ENCODE measurements at places on chromosomes 1 and 21.

DNA sequence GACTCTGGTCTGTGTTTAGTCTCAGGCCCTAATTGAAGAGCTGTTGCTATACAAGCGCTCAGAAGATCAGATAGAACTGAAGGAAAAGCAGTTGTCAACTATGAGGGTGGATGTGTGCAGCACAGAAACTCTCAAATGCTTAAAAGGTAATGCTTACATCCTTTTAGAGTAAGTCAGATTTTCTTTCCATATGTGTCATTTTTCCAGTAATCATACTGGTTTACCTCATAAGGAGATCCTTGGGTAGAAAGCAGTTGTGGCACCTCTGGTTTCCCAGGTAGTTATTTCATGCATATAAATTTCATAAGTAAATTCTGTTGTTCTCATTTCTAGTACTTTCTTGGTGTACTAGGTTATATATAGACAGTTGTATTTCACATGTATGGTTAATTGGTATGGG lies 43.0 kb upstream of the TARS2 start:
- no peak for DNase-seq

DNA sequence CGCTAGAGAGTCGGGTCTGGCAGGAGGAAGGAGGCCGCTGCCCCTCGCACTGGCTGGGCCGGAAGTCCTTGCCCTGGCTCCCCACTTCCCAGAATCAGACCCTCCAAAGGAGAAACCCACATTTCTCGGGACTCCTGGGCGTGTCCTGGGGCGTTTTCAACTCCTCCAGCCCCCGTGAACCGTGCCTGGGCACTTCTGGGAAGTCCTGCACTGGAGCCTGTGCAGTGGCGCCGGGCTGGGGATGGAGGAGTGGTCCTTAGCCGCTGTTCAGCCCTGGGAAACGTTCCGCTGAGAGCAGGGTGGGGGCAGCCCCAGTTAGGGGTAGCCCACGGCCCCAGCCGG lies 3.0 kb downstream of the IGSF21 start:
- DNase-seq, result no peak

- peak; percentile 51 for DNase-seq
Measured at GRCh38 chr1:94245747-94246438, 8.5 kb upstream of the ARHGAP29 start.

GRCh38 chr1:35637401-35637809 lies 3.9 kb downstream of the PSMB2 start:
- DNase-seq, result peak; percentile 71

DNA sequence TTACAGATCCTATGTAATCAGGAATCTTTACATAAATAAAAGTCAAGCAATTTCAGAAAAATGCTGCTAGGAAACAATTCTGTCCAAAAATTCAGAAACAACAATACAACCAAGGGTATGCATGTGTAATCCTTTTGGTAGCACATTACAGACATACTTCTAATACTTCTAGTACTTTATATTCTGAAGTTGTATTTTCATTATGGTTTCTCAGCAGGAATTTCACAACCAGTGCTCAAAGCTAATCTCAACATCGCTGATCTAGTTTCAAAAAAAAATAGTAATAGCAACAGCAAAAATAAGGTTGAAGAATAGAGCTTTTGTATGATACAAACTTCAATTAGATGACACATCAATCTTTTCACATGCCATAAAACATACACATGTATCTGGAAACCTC lies 545.2 kb downstream of the LTN1 start:
- DNase-seq, result peak; percentile 66

- peak; percentile 32 for DNase-seq
Measured at GRCh38 chr1:109822749-109823542, 59.2 kb upstream of the EPS8L3 start.

DNA sequence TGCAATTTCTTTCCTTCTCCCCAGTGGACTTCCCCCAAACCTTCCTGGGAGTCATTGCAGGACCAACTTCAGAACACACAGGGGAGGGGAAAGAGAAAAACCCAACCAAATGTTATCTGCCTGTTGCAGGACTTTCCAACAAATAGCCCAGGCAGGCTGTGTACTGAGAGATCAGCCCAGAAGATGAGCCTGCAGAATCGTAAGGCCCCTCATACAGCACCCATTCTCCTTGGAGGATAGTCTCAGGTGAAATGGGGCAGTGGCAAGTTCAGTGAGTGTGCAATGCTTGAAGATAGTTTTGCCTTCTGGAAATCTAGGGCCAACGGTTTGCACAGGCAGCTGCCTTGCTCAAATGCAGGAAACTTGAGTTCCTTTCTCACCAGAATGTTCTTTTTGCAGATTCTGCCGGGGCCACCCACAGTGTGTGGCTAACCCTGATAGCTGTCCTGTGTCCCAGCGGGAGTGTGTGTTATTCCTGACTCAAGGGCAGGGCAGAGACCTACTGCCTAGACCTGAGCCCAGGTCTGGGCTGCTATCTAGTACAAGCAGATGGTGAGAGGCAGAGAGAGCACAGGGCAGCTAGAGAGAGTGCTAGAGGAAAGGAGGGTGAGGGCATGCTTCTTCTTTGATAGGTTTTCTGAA lies 48.8 kb downstream of the GADD45A start:
- DNase-seq, result no peak

- peak; percentile 41 for DNase-seq
Measured at GRCh38 chr1:63575340-63575826, 17.8 kb upstream of the PGM1 start.

GRCh38 chr21:43355266-43355924 lies 71.5 kb downstream of the SIK1 start:
- DNase-seq, result no peak

DNA sequence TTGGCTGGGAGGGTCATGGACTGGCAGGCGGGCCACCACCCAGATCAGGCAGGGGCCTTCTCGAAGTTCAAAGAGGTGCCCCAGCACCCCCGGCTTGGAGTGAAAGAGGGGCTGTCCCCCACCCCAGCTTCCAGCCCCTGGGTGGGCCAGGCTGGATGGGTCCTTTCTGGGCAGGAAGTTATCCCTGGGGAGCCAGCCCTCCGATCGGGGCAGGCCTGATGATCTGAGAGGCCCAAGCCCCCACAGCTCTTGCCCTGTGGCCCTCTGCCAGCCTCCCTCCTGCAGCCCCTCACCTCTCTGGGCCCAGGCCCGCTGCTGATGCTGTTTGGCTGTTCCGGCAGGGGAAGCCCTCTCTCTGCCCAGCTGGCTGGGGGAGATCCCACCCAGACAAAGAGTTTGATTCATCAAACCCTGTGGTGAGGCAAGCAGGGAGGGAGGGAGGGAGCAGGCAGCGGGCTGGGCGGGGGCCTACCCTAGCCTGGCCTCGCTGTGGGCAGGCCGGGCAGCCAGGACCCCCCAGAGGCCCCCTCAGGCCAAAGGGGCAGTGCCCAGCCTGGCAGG lies 2.5 kb downstream of the ARHGEF19 start:
- DNase-seq, result no peak

- DNase-seq, result peak; percentile 85
Measured at GRCh38 chr1:224747578-224747977, 131.5 kb downstream of the CNIH3 start.

- peak; percentile 93 for DNase-seq
Measured at GRCh38 chr1:178344513-178345091, 152.2 kb downstream of the CLEC20A start.

DNA sequence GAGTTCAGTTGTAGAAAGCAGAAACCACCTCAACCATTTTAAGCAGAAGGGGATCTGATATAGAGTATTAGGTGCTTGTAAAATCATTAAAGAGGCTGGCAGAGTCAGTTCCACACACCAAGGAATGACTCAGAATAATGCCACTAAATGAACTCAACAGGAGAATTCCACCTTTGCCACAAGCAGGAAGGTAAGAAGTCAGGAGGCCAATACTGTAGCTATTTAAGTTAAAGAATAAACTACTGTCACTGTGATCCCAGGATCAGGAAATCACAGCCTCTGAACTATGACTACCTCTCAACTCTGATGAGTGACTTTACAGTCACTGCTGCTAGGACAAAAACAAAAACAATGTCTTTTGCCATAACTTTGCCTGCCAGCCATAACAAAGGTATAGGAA lies 52.5 kb upstream of the PRMT6 start:
- DNase-seq, result no peak

- peak; percentile 51 for DNase-seq
Measured at GRCh38 chr1:20578721-20579395, 10.0 kb upstream of the CDA start.

DNA sequence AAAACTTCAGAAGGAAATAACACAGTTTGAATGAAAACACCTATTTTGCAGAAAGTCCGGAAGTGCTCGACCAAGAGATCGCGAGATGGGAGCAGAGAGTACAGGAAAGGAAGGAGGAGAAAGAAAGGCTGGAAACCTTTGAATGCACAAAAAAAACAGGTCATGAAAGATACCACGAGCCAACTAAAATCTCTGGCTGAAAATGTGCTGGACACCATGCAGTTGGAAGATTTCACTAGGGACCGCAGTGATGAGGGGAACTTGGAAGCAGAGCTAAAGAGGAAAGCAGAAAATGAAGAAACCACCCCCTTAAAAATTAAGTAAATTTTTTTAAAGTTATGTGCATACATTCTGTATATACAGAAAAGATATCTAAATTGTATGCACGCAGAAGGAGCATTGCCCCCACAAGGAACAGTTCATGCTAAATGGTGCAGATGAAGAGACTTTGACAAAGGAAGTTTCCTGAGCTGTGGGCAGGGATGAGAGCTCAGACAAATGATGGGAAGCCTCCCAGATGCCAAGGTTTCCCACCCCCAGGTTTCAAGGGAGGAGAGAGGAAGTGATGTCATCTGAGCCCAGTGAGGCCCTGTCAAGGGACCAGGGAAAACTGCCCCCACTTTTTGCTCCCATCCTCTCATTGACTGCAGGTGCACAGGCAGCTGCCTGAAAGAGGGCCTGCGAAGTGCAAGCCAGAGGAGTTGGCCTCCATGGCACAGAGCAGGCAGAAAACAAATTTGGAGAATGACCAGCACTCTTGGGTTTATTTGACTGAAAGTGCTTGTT lies 52.5 kb downstream of the ETS2 start:
- no peak for DNase-seq

DNA sequence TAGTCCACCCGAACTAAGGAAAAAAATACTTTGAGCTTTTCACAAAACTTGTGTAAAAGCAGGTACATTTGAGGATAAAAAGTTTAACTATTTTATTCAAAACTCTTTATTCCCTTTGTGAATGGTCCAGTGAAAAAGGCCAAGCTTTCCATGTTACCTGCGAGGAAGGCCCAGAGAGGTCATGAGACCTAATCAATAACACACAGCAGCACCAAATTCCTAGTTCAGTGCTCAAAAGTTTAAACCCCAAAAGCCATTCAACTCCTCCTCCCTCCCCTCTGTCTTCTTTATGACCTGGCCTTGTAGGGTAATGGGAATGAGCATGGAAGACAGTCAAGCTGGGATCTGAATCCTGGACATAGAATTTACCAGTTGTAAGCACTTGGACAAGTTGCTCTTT lies 151.9 kb upstream of the FGGY start:
- DNase-seq, result no peak

DNA sequence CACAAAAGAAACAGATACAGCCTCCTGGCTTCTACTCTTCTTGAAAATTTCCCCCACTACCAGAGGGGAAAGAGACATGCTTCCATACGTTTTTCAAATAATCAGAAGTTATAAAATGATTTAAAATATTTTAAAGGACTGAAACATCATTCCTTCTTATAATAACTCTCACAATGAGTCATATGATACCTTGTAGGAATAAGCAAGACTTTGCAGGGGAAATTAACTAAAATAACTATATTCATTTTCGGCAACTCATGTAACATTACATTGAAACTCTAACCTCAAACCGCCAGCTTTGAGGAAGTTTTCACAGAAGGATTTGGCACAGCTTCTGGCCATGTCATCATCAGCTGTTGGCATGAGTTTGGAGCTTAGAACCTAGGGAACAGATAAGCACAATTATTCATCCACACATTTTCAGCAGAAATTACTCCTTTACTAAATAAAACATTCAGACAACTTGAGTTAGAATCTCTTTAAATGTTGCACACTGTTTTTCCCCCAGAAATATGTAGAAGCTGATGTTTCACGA lies 85.9 kb downstream of the USP24 start:
- DNase-seq, result peak; percentile 76

- DNase-seq, result no peak
Measured at GRCh38 chr1:224287714-224288113, 42.3 kb downstream of the NVL start.

GRCh38 chr1:58950897-58951296 lies 167.1 kb upstream of the JUN start:
- DNase-seq, result no peak

- peak; percentile 40 for DNase-seq
Measured at GRCh38 chr1:16392740-16393569, 25.9 kb downstream of the SZRD1 start.

GRCh38 chr1:186605762-186606350 lies 74.4 kb downstream of the PTGS2 start:
- peak; percentile 80 for DNase-seq

- no peak for DNase-seq
Measured at GRCh38 chr21:42705746-42706374, 52.4 kb downstream of the PDE9A start.

DNA sequence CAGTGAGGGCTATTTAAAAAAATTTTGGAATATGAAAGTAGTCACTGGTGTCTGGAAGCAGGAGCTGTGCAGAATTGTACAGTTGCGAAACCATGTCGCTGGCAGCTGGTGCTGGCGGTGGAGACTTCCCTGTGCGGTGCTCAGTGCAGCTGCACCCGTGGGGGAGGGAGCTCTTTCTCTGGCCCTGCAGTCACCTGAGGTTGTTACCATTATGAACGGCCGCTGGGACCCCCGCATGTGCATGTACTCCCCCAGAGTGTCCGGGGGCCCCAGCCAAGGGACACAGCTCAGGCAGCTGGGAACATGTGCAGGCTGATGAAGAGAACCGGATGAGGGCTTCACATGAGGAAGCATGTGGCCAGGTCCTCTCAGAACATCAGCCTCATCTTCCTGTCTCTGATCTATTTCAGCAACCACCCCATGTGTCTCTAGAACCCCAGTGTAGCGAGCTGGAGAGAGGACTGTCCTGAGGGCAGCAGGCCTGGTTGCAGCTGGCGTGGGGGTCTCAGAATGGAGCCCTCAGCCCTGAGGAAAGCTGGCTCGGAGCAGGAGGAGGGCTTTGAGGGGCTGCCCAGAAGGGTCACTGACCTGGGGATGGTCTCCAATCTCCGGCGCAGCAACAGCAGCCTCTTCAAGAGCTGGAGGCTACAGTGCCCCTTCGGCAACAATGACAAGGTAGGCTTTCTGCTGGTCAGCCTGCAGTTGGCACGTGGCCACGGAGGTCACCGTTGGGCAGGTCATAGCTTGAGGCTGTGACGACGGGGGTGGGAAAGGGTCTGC lies at the start of gene TRPM2:
TRPM2 (plus strand) TSS at position 431 of the 780 bp plus-strand sequence; CDS start at position 511, 80 bp downstream.
- DNase-seq, result peak; percentile 37

Data from GM23248 (cell line).